ENCODE measurements at places on chromosomes 12 and 14. TPM values are rescaled to one million over a fixed set of nuclear protein-coding genes. Genes with fewer than 3 reads are reported as not detected.

Gene CYP27B1
- 0.40 TPM for total RNA-seq

Gene SERPINA10
- not detected for total RNA-seq

Gene HRK
- total RNA-seq, result not detected

Gene RGS6
- total RNA-seq, result 0.48 TPM

Gene SLC10A1
- not detected for total RNA-seq

Gene NINJ2
- total RNA-seq, result 1.4 TPM

Gene B4GALNT3
- 49.8 TPM for total RNA-seq

Gene TAS2R42
- total RNA-seq, result not detected

GRCh38 chr14:77203611-77204458, 22.2 kb downstream of the TMEM63C start:
- H3K4me1 ChIP-seq, result no peaks in the 10 kb centered on the region
- no peak overlapping the region for H3K4me3 ChIP-seq
- no peak overlapping the region for H3K27ac ChIP-seq
- H3K27me3 ChIP-seq, result no peaks in the 10 kb centered on the region

DNA sequence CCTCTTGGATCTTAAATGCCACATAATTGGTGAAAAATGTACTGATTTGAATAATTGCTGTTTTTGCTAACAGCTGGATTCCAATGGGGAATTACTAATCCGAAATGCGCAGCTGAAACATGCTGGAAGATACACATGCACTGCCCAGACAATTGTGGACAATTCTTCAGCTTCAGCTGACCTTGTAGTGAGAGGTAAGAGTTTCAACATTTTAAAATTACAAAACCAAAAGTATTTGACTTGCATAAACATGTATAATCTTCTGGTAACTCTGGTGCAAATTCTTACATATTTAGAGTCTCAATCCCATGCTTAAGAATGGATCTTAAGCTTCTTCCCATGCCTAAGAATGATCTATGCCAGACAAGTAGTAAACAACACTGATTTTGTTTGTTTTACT, 229.1 kb upstream of the PDZRN4 start:
- no peak overlapping the region for H3K4me3 ChIP-seq
- no peak for DNase-seq
- no peaks in the 10 kb centered on the region for H3K27me3 ChIP-seq
- H3K36me3 ChIP-seq, result no peaks in the 10 kb centered on the region
- H3K4me1 ChIP-seq, result no peaks in the 10 kb centered on the region

- no peak for DNase-seq
- H3K27me3 ChIP-seq, result no peaks in the 10 kb centered on the region
- H3K4me3 ChIP-seq, result no peak overlapping the region
- H3K4me1 ChIP-seq, result peaks cover 5% of the 10 kb centered on the region
- H3K36me3 ChIP-seq, result no peaks in the 10 kb centered on the region
These were observed 107.0 kb downstream of the VRK1 start for GRCh38 chr14:96904201-96904600.

DNA sequence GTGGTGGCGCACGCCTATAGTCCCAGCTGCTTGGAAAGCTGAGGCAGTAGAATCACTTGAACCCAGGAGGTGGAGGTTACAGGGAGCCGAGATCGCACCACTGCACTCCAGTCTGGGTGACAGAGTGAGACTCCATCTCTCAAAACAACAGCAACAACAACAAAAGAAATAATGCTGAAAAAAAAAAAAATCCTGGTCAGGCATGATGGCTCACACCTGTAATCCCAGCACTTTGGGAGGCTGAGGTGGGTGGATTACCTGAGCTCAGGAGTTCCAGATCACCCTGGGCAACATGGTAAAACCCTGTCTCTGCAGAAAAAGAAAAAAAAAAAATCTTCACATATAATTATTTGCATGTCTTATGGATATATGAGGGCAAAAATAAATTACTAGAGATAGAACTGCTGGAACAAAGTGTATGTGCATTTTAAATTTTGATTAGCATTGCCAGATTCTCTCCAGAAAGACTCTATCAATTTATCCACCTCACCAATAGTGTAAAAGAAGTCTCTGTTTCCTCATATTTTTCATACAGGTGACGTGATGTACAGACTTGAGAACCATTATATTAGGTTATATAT, 75.4 kb downstream of the ATXN2 start:
- no peak overlapping the region for H3K4me3 ChIP-seq
- no peak overlapping the region for H3K27ac ChIP-seq
- H3K36me3 ChIP-seq, result no peaks in the 10 kb centered on the region
- no peaks in the 10 kb centered on the region for H3K4me1 ChIP-seq
- H3K27me3 ChIP-seq, result no peaks in the 10 kb centered on the region
- DNase-seq, result no peak

DNA sequence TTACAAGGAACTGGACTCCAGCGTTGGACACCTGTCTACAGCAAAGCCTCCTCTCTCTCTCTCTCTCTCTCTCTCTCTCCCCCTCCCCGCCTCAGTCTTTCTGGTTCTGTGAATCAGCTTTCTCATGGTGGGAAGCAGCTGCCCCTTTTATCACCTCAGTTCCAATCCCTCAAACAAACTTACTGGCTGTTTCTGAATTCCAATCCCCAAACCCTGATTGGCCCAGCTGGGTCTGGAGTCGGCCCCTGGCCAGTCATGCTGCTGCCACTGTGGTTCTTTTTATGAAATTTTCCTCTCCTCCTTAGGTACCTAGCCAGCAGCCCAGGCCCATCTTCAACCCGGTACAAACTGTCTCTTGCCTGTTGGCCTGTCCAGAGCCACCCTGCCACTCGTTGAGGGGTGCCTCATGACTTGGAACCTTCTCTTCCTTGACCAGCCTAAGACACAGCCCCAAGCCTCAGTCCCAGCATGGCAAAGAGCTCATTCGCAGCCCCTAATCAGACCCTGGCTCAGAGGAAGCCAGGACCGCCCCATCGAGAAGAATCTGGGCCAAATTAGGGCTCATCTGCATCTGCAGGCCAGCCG, 9.4 kb upstream of the MORN3 start:
- no peaks in the 10 kb centered on the region for H3K4me1 ChIP-seq
- H3K27me3 ChIP-seq, result no peaks in the 10 kb centered on the region
- no peak overlapping the region for H3K27ac ChIP-seq
- no peak for DNase-seq

- no peaks in the 10 kb centered on the region for H3K27me3 ChIP-seq
- DNase-seq, result no peak
- no peak overlapping the region for H3K4me3 ChIP-seq
These were observed 7.6 kb downstream of the CEP170B start for GRCh38 chr14:104872469-104873341.

DNA sequence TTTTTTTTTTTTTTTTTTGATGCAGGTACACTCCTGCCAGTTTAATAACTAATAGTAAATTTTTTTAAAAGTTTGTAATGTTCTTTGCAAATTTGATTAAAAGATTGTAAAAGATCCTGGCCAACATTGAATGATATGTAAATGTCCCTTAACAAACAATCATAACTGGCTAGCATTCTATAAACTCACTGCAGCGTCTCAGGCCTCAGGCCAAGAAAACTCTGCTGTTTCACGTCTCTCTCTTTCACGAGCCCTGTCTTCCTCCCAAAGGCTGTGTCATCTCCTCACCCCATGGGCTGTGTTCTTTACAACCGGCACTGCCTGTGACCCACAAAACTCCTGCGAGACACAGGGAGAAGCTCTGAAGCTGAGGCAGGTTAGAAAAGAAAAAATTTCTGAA, 103.3 kb downstream of the NUAK1 start:
- no peak for DNase-seq
- H3K27ac ChIP-seq, result no peak overlapping the region
- H3K27me3 ChIP-seq, result no peaks in the 10 kb centered on the region
- no peaks in the 10 kb centered on the region for H3K36me3 ChIP-seq

- no peak overlapping the region for H3K27ac ChIP-seq
- H3K27me3 ChIP-seq, result no peaks in the 10 kb centered on the region
- H3K4me3 ChIP-seq, result no peak overlapping the region
- DNase-seq, result no peak
- H3K4me1 ChIP-seq, result no peaks in the 10 kb centered on the region
- no peaks in the 10 kb centered on the region for H3K36me3 ChIP-seq
These were observed 241.4 kb downstream of the ETNK1 start for GRCh38 chr12:22866406-22866805.

GRCh38 chr12:89783359-89784060, 74.9 kb upstream of the ATP2B1 start:
- H3K36me3 ChIP-seq, result no peaks in the 10 kb centered on the region
- DNase-seq, result no peak
- H3K27ac ChIP-seq, result peak overlapping the region; percentile 2
- no peak overlapping the region for H3K4me3 ChIP-seq
- H3K27me3 ChIP-seq, result no peaks in the 10 kb centered on the region

GRCh38 chr12:84329938-84330337, 582.7 kb downstream of the SLC6A15 start:
- no peaks in the 10 kb centered on the region for H3K27me3 ChIP-seq
- H3K4me1 ChIP-seq, result no peaks in the 10 kb centered on the region
- no peak overlapping the region for H3K4me3 ChIP-seq
- no peak for DNase-seq

DNA sequence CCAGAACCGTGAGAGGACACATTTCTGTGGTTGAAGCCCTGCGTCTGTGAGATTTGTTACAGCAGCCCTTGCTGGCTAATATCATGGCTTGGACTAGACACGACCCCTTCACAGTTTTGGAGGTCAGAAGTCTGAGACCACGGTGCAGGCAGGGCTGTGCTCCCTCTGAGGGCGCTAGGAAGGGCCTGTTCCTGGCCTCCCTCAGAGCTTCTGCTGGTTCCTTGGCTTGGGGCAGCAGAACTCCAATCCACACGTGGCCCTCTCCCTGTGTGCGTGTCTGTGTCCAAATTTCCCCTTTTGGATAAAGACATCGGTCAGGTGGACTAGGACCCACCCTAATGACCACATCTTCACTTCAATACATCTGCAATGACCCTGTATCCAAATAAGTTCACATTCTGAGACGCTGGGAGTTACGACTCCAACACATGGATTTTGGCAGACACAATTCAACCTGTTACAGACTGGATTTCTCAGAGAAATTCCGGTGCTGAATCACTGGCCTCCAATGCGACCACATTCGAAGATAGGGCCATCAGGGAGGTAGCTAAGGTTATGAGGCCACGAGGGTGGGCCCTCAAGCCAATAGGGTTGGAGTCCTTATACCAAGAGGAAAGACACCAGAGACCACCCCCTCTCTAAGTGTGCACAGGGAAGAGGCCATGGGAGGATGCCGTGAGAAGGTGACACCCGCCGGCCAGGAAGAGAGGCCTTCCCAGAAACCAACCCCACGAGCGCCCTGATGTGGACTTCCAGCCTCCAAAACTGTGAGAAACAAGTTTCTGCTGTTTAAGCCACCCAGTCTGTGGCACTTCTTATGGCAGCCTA, 43.6 kb upstream of the PPP2R5C start:
- no peaks in the 10 kb centered on the region for H3K36me3 ChIP-seq
- H3K4me1 ChIP-seq, result peaks cover 6% of the 10 kb centered on the region
- DNase-seq, result no peak
- H3K27me3 ChIP-seq, result no peaks in the 10 kb centered on the region
- no peak overlapping the region for H3K4me3 ChIP-seq
- H3K27ac ChIP-seq, result no peak overlapping the region

GRCh38 chr14:104564744-104565679, 14.6 kb upstream of the C14orf180 start:
- peaks cover 69% of the 10 kb centered on the region for H3K27me3 ChIP-seq
- H3K4me1 ChIP-seq, result no peaks in the 10 kb centered on the region
- no peak overlapping the region for H3K4me3 ChIP-seq
- no peak overlapping the region for H3K27ac ChIP-seq
- no peaks in the 10 kb centered on the region for H3K36me3 ChIP-seq
- no peak for DNase-seq

DNA sequence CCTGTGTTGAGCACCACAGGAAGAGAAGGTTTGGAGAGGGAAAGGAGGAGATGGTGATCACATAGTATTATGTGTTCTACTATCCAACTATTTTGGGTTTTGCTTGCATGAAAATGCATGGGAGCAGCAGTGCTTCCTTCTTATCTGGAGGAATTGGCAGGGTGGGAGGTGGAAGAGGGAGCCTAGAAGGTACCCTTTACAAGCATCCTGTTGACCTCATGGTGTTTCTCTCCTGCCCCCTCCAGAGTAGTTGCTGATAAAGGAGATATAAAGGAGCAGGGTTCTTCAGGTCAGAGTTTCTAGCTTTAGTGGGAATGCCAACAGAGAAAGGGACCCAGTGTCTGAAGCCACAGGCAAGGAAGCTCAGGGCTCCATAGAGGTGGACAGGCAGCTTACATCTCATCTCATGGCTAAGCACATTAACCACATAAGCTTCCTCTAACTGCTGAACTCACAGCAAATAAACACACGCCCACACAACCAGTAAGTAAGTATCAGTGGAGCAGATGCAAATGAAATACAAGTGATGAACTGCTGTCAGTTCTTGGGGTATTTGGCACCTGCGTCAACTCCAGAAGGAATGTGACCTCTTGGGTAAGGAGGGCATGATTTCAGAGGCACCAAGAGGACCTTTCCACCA, 174.2 kb upstream of the SLC38A2 start:
- no peaks in the 10 kb centered on the region for H3K4me1 ChIP-seq
- no peak overlapping the region for H3K4me3 ChIP-seq
- H3K27ac ChIP-seq, result no peak overlapping the region
- H3K36me3 ChIP-seq, result no peaks in the 10 kb centered on the region
- no peaks in the 10 kb centered on the region for H3K27me3 ChIP-seq

GRCh38 chr14:96055065-96055752, 16.0 kb downstream of the C14orf132 start:
- H3K4me1 ChIP-seq, result no peaks in the 10 kb centered on the region
- H3K27ac ChIP-seq, result peak overlapping the region; percentile 75
- no peaks in the 10 kb centered on the region for H3K36me3 ChIP-seq
- no peak for DNase-seq
- no peak overlapping the region for H3K4me3 ChIP-seq
- no peaks in the 10 kb centered on the region for H3K27me3 ChIP-seq

DNA sequence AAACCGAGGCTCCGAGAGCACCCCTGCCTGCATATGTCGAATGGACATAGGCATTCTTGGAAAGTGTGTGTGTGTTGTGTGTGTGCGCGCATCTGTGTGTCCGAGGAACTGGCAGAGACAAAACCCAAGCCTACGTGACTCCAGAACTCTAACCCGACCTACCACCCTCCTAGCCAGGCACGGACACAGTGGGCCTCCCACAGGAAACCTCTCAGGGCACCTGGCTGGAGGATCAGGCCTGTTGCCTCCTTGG, 556 bp upstream of the PGF start:
- DNase-seq, result no peak
- H3K27me3 ChIP-seq, result no peaks in the 10 kb centered on the region
- peaks cover 27% of the 10 kb centered on the region for H3K4me1 ChIP-seq
- peak overlapping the region; percentile 57 for H3K4me3 ChIP-seq
- no peaks in the 10 kb centered on the region for H3K36me3 ChIP-seq
- H3K27ac ChIP-seq, result no peak overlapping the region

DNA sequence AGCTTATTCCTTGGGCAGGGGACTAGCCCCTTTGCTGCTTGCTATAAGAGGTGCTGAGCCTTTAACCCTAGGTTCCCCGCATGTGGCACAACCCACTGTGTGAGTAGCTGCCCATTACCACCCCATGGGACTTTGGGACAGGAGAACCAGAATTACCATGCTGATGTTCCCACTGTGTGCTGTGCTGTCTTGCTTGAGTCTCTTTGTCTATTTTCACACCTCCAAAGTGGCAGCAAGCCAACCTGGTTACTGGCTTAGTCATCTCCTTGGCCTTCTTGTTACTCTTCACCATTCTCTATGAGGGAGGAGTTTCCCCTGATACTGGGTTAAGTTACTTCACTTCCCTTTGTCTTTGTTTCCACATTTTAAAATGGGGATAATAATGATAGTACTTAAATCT, 73.4 kb upstream of the ETV6 start:
- H3K27ac ChIP-seq, result no peak overlapping the region
- H3K36me3 ChIP-seq, result no peaks in the 10 kb centered on the region
- H3K4me1 ChIP-seq, result peaks cover 7% of the 10 kb centered on the region
- H3K4me3 ChIP-seq, result no peak overlapping the region
- H3K27me3 ChIP-seq, result no peaks in the 10 kb centered on the region
- no peak for DNase-seq

Measured in transverse colon (tissue), 4 donors.